ENCODE measurements at places on chromosomes 6 and 20.
A peak's percentile ranks its signal among the peaks of the same experiment; 100 is the strongest.

- DNase-seq = no peak
Observed at GRCh38 chr6:8108031-8108660, 5.8 kb upstream of the EEF1E1 start.

DNA sequence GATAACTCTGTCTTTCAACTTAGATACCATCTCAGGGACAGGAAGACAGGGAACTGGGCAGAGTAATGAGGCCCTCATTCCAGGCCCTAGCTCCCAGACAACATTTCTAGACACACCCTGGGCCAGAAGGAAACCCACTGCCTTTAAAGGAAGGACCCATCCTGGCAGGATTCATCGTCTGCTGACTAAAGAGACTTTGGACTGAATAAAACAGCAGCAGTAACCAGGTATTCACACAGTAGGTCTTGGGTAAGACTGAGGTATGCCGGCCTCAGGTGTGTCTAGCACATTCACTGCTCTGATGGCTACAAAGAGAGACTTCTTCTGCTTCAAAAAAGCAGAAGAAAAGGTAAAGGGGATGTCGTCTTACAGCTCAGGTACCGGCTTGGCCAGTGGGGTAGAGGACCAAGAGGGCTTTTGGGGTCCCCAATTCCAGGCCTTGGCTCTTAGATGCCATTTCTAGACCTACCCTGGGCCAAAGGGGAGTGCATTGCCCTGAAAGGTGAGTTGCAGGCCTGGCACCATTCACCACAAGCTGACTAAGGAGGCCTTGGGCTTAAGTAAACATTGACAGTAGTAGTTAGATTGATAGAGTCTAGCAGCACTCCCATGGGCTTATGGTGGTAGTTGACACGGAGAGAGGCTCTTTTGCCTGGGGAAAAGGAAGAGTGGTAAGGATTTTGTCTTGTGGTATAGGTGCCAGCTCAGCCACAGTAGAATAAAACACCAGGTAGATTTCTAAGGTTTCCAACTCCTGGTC, 13.4 kb downstream of the SNX14 start:
- no peak for DNase-seq

DNA sequence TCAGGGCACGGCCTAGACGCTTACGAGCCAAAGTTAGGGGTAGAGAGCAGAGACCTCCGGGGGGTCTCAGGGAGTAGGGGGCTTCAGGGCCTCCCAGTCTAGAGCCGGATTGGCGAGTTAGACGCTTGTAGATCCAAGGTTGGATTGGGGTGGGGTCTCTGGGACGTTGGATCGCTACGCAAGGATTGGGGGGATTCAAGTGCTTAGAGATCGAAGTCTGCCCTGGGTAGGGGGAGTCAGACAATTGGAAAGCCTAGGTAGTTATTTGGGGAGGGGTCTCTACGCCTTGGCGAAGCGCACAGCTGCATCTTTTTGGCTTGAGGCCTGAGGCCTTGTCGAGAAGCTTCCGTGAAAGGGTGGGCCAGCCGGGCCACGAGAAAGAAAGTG, 469 bp downstream of the STX16 start:
- DNase-seq = peak; percentile 80

DNA sequence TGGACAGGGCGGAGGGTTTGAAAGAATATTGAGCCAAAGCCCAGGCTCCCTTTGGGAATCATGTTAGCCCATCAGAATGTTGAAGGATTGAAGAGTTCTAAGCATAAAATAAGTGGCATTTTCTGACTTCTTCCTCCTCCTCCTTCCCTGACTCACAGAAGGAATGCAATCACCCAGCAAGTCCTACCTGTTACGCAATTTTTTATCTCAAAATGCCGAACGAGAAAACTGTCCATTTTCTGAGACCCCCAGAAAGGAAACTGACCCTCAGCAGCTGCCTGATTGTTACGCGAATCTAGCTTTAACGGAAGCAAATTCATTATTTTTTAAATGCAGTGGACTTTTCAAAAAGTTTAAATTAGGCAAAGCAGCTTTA, 4.7 kb upstream of the DNAJC5 start:
- no peak for DNase-seq

DNA sequence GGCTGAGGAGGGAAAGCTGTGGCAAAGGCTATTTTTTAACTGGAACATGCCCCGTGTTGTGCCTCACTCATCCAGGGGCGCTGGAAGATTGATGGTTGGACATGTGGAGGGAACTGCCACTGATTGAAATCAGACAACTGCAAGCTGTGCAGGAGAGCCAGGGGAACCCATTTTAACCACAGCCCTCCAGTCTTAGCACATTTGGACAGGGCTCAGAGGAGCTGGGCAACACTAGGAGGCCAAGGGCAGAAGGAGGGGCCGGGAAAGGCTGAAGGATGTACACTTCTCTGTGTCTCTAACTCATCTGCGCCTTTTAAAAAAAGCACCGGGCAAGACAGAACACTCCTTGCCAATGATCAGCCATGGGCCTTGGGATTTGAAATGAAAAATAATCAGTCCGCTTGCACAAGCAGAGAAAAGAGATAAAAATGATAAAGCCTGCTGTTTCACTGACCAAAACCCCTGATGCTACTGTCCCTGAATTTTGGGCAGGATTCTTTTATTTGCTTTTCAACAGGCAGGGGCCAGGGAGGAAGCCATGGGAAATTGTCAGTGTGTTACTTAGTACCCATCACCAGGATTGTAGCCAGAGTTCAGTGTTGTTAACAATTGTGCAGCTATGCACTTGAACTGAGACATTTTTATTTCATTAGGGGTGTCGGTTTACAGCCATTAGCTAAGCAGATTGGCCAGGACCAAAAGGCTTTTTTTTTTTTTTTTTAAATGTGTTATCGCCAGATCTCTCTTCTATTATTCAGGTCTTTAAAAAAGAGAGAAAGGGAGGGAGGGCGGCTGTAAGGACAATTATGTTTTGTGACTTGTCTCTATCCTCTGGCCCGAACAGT, 109.3 kb upstream of the EYA4 start:
- DNase-seq = peak; percentile 13

DNA sequence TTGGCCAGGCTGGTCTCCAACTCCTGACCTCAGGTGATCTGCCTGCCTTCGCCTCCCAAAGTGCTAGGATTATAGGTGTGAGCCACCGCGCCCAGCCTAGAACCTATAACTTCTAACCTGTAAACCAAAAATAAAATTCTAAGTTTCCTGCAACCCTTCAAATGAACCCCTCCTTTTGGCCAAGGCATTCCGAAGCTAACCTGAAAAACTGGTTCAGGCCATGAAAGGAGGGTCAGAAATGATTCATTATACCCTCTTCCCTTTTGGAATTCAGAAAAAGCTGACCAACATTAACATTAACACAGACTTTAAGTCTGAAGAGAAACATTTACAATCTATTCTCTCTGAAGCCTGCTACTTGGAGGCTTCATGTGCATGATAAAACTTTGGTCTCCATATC, 165.1 kb downstream of the TINAG start:
- DNase-seq = peak; percentile 2

GRCh38 chr20:34891166-34892062, 15.0 kb downstream of the ACSS2 start:
- peak; percentile 32 for DNase-seq

- no peak for DNase-seq
Observed at GRCh38 chr6:29956518-29956917, 14.2 kb downstream of the HLA-A start.

- no peak for DNase-seq
Observed at GRCh38 chr6:116158641-116159040, 32.7 kb upstream of the COL10A1 start.

DNA sequence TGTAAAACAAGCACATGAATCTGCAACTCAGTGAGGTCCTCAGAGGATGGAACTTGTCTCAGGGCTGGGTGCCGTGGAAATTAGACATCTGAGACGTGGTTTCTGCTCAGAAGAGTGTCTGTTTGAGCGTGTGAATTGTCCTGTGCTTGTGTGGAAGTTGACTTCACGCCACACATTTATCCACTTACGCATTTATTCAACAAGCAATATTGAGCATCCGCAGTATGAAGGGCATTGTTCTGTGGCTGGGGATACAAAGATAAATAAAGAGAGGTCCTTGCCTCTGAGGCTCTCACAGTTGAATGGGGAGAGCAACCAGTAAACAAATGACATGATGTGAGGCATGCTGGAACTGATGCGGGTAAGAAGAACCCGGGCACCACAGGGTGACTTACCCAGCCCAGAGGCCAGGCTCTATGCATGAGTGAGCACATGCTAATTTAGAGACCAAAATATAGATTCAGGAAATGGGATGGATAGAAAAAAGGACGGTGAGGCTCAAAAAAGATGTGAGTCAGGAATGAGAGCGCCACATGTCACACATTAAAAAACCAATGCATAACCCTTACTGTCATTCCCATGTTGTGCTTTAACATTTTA, 60.4 kb downstream of the SOBP start:
- no peak for DNase-seq

- DNase-seq = no peak
Observed at GRCh38 chr6:46329568-46329967, 158.8 kb upstream of the ENPP5 start.

GRCh38 chr6:53493635-53494025, 51.3 kb downstream of the GCLC start:
- no peak for DNase-seq

DNA sequence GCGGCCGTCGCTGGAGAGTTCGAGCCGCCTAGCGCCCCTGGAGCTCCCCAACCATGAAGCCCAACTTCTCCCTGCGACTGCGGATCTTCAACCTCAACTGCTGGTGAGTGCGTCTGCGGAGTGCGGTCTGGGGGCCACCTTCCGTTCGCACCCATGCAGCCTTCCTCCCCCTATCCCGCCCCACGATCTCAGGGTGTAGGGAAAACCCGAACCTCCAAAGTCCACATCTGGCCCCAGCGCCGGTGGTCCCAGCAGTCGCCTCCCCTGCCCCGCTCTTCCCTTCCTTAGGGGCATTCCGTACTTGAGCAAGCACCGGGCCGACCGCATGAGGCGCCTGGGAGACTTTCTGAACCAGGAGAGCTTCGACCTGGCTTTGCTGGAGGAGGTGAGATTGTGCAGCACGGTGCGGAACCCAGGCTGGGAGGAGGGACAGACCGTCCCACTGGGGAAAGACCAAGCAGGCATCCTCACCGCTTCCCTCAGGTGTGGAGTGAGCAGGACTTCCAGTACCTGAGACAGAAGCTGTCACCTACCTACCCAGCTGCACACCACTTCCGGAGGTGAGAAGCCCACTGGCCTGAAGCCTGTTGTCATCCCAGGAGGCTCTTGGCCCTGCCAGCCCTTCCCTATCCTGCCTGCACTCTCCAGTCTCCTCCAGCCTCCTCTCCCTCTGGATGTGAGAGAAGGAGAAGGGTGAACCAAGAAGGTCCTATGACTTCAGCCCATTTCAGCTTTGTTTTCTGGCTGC, 719 bp downstream of the SMPD2 start:
- DNase-seq = peak; percentile 58

- no peak for DNase-seq
Observed at GRCh38 chr20:50116368-50116999, 3.5 kb upstream of the UBE2V1 start.

GRCh38 chr6:158832026-158832425, 12.9 kb upstream of the EZR start:
- no peak for DNase-seq

- no peak for DNase-seq
Observed at GRCh38 chr6:169844946-169845345, 93.5 kb downstream of the ERMARD start.

DNA sequence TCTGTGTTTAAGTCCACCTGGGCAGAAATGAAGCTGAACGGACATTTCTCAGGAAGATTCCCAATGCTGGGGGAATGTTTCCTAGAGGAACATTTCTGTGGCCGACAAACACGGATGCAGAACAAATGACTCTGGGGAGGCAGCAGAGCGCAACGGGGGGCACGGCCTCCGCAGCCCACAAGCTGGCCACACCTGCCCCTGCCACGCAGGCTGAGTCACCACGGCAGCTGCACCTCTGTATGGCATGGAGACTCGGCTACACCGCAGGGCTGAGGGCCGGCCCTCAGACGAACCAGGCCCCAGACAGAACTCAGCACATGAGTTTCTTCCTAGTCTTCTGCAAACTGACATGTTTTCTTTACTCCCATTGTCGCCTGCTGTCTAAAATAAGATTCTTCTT, 10.0 kb upstream of the PRR18 start:
- no peak for DNase-seq

GRCh38 chr20:40050596-40050995, 638.4 kb downstream of the MAFB start:
- no peak for DNase-seq

GRCh38 chr6:17281100-17281496, at the start of gene RBM24:
RBM24 (plus strand) TSS chr6:17281361; CDS start chr6:17281582, 221 bp downstream.
- DNase-seq = peak; percentile 60

DNA sequence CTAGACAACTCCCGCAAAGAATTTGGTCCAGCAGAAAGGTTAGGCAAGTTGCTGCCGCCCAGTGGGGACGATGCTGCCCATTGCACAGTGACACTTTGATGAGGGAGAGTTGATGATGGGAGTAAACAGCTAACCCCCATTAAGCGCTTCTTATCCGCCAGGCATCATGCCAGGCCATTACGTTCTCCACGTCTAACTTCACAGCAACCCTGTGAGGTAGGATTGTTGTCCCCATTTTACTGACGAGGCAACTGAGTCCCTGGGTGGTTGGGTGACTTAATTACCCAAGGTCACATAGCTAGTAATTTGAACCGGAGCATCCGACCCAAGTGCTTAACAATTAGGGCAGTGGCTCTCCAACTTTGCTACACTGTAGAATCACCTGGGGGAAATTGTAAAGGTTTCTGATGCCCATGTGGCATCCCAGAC, 738 bp downstream of the RALGAPB start:
- no peak for DNase-seq

DNA sequence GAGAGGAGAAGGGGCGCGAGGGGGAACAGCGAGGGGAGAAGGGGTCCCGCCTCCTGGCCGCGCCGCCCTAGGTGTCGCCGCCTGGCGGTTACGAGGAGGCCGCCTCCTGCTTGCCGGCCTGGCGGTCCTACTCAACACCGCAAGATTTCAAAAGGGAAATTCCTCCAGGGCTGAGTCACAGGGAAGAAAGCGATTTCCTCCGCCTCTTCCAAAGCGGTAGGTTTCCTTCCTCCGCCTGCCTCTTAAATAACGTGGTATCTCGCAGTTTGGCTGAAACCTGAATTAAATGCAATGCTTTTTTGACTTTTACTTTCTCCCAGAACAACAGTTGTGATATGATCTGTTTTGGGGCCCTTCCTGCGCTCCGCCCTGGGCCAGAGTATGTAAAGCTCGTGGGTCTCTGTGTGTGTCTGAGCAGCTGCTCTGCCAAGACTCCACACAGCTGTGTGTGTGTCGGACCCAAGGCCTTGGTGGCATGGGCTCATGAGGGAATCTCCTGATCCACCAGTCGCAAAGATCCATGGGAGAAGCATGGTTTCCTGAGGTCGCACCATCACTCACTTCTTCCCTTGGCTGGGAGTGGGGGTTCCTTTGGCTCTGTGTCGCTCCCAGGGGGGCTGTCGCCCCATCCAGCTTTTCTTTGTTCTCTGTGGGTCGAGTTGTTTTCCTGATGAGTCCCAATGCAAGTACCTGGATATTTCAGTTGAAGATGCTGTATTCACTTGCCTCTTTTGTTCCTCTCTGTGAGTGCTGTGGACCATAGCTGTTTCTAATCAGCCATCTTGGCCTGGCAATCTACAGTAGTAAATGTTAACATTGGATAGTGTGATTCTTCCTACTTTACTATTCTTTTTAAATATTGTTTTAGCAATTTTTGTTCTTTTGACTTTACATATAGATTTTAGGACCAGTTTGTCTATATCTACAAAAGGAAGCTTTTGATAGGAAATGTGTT, 31.6 kb upstream of the NOTCH4 start:
- peak; percentile 96 for DNase-seq
